Activated T-cell treated with anti-CD3 and anti-CD28 coated beads for 1 hour (primary cell): ENCODE measurements at places on chromosomes 2 and 18.

- DNase-seq = no peak
Observed at GRCh38 chr2:235934774-235935484, 233.3 kb downstream of the GBX2 start.

- no peak for DNase-seq
Observed at GRCh38 chr2:237441605-237442274, 27.8 kb upstream of the COL6A3 start.

DNA sequence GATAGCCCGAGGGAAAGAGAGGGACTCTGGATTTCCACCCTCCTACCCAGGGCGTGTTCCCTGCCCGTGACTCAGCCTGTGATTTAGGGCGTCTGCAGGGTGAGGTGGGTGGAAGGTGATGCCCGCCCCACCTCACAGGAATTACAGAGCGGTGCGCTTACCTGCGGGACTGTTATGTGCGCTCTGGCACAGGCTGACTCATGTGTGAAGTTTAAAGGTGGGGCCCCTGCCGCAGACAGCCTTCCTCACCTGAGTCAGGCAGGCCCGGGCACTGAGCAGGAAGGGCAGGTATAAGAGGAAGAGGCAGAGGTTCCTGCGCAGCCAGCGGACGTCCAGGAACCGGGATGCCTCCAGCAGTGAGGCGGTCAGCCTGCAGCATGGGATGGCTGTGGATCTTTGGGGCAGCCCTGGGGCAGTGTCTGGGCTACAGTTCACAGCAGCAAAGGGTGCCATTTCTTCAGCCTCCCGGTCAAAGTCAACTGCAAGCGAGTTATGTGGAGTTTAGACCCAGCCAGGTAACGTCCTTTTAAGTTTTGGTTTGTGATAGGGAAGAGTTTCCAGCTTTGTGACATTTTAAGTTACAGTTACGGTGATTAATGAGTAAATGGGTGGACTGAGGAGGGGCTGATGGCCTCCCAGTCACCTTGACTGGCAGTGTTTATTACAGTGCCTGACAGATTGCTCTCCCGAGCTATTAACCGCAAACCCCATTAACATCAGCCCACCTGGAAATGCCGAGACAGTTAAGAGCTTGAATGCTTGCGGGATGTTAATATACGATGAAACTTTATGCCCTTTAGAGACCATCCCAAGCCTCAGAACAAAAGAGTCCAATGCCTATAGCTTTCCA, 141.6 kb upstream of the TTC39C start:
- DNase-seq = peak; percentile 20

GRCh38 chr18:37986665-37987064, 421.1 kb upstream of the CELF4 start:
- no peak for DNase-seq

DNA sequence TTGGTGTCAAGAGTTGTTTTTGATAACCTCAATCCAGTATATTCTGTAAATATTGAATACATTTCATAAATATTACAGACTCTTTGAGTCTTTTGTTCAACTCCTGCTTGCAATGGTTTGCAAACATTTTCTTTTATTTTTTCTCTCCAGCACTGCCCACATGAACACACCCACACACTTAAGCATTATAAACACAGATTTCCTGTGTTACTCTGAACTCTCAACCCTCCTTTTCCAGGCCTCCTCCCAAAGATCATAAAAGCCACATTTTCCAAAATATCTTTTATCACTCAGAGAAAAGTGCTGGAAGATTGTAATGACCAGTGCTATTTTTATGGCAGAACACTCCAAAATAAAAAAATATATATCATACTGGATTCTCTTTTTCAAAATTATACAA, 20.5 kb downstream of the ARHGAP25 start:
- no peak for DNase-seq

- DNase-seq = no peak
Observed at GRCh38 chr2:239278361-239278760, 122.5 kb downstream of the HDAC4 start.

DNA sequence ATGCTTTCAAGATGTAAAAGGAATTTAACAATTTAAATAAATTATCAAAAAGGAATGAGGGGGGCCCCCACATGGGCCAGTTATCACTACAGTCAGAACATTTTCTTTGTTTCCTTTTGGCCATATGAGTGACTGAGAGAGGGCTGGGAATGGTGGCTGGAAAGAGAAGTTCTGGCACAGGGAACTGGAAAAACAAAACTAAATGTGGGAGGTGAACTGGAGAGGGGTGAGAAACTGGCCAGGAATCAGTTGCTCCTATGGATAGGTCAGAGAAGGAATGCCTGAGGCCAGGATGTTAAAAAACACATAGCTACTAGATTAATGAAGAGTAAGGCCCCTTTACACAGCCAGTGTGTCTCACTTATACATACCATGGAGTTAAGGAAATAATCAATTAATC, 121.0 kb downstream of the RBMS1 start:
- DNase-seq = no peak

- DNase-seq = no peak
Observed at GRCh38 chr2:41720331-41721251, 327.2 kb upstream of the PKDCC start.

DNA sequence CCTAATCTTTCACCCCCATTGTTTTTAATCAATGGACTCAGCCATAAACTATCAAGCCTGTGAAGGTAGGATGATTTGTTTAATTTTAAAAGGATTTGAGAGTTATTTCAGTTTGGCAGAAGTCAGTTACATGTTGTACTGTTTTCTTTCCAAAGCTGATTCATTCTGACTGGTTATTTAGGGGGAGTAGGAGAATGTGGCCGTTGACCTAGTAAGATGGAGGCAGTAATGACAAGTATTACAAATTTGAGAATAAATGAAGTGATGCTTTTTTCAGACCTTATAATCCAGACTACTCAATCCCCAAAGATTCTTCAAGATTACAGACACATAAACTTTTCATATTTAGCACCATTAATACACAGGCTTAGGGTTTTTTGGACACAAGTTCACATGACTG, 4.3 kb downstream of the EPHA4 start:
- no peak for DNase-seq

- DNase-seq = no peak
Observed at GRCh38 chr18:8341481-8342230, 267.6 kb upstream of the RAB12 start.

- DNase-seq = no peak
Observed at GRCh38 chr2:174158003-174158402, 90.3 kb downstream of the OLA1 start.

- no peak for DNase-seq
Observed at GRCh38 chr2:70806013-70806412, 14.4 kb downstream of the CLEC4F start.

DNA sequence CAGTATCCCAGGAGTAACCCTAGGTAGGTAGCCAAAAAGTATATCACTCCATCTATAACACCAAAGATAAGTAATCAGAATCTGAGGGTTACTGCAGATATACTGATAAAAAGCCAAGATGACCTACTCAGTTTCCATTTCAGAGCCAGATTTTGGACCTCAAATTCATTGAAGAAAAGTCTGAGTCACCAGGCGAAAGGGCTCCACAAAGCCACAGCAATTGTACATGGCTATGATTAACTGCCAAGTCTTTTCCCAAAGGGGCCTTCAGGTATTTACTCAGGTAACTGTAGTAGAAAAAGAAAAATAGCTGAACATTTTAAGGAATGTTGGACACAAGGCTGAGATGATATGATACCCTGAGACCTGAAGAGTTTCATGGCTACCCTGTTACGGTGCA, 75.6 kb upstream of the KCNH7 start:
- no peak for DNase-seq

- no peak for DNase-seq
Observed at GRCh38 chr2:150809103-150809502, 321.6 kb upstream of the RND3 start.

- DNase-seq = no peak
Observed at GRCh38 chr2:150280231-150280630, 207.2 kb downstream of the RND3 start.

- no peak for DNase-seq
Observed at GRCh38 chr2:210072493-210072892, 70.1 kb downstream of the RPE start.

- DNase-seq = no peak
Observed at GRCh38 chr2:105797298-105797819, 52.6 kb downstream of the NCK2 start.

GRCh38 chr2:161965994-161966393, 108.0 kb downstream of the DPP4 start:
- no peak for DNase-seq

GRCh38 chr18:64202210-64202836, 53.4 kb upstream of the LINC00305 start:
- no peak for DNase-seq

- DNase-seq = peak; percentile 32
Observed at GRCh38 chr18:2337552-2338141, 233.7 kb downstream of the METTL4 start.

GRCh38 chr2:6893876-6894482, 16.4 kb downstream of the RSAD2 start:
- DNase-seq = no peak

DNA sequence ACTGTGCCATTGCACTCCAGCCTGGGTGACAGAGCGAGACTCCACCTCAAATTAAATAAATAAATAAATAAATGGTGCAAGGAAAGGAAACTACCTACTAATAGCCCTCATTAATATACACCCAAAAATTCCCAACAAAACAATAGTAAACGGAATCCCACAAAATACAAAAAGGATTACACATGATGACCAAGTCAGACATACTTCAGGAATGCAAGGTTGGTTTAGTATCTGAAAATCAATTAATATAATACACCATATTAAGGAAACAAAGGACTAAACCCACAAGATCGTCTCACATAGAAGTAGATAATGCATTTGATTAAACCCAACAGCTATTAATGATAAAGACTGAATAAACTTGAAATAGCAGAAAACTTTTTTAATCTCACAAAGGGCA, 307.4 kb downstream of the TGIF1 start:
- no peak for DNase-seq

DNA sequence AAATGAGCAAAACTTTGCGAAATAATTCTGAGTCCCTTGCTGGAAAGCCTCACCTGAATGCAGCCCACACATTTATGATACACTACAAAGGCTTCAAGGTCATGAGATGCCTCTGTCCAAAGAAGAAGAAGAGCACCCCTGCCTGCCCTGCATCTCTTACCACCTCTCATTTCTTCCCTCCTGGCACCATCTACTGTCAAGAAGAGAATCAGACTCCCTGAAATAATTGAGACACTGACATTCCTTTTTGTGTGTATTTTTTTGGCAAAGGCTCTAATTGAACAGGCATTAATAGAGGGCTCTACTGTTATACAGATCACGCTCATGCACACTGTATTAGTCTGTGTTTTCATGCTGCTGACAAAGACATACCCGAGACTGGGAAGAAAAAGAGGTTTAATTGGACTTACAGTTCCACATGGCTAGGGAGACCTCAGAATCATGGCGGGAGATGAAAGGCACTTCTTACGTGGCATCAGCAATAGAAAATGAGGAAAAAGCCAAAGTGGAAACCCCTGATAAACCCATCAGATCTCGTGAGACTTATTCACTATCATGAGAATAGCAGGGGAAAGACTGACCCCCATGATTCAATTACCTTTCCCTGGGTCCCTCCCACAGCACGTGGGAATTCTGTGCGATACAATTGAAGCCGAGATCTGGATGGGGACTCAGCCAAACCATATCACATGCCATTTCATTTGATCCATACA, 176.3 kb downstream of the ALPK2 start:
- no peak for DNase-seq

GRCh38 chr2:88265352-88266303, 95.5 kb downstream of the THNSL2 start:
- no peak for DNase-seq

DNA sequence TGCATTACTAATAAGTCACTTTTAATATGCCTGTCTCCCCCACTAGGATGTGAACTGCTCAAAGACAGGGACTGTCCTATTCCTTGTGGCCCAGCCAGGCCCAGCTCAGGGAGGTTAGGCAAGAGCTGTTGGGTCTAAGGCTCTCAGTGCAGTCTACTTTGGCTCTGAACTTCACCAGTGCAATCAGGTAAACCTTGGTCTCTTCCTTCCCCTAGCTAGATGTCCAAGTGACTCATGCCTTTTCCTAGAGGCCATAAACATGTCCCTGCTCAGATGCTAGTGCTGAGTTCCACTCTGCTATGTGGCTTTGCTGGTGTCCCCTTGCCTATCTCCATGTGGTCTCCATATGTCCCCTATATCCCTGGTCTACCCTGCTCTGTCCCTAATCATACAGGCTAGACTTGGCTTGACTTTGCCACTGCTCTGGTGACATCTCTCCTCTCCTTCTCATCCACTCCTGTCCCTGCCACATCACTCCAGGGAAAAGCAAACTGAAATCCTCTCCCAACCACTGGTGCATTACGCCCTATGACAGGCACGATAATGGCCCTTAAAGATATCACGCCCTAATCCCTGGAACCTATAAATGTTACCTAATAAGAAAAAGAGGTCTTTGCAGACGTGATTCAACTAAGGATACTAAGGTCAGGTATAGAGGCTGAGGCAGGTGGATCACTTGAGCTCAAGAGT, 45.7 kb upstream of the PPP1CB start:
- no peak for DNase-seq

- DNase-seq = no peak
Observed at GRCh38 chr2:199339891-199340605, 117.7 kb downstream of the SATB2 start.

- no peak for DNase-seq
Observed at GRCh38 chr2:187003038-187003554, 154.1 kb upstream of the ZSWIM2 start.

- DNase-seq = no peak
Observed at GRCh38 chr18:45175511-45175910, 439.8 kb upstream of the SLC14A2 start.

DNA sequence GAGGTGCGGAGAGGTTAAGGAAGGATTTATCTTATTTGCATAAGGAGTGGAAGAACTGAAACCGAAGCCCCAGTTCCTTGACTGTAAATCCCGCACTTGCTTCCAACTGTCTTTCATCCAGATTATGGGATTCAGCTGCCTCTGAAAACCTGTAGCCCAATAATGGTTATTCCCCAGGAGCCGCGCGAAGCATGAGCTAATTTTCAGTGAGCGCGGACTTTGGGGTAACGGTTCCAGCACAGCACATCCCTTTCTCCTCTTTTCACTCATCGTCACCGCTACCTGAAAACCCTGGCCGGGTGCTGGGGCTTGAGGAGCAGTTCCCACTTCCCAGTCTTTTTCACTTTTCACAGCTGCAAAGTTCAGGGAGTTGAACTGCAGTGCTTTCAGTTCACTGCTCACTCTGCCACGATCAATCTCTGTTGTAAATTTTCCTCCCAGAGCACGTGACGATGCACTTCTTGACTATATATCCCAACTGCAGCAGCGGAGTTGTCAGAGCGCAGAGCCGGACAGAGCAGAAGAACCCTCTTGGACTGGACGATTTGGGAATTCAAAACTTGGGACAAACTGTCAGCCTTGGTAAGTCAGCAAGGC, at the start of gene KCNE4:
KCNE4 (plus strand) TSS at position 498 of the 597 bp plus-strand sequence. CDS start 641 bp downstream, outside the sequence.
- DNase-seq = no peak

- DNase-seq = no peak
Observed at GRCh38 chr2:216103213-216103612, 5.9 kb upstream of the XRCC5 start.
